ENCODE measurements at places on chromosomes 1 and 21.

GRCh38 chr1:40425198-40425597, 25.1 kb upstream of the ZFP69B start:
- DNase-seq, result no peak

- DNase-seq, result no peak
Measured at GRCh38 chr1:9326596-9326995, 33.9 kb downstream of the SPSB1 start.

GRCh38 chr1:83097715-83098114, 901.2 kb downstream of the TTLL7 start:
- no peak for DNase-seq

GRCh38 chr1:18875107-18875795, 15.8 kb upstream of the TAS1R2 start:
- peak; percentile 66 for DNase-seq

DNA sequence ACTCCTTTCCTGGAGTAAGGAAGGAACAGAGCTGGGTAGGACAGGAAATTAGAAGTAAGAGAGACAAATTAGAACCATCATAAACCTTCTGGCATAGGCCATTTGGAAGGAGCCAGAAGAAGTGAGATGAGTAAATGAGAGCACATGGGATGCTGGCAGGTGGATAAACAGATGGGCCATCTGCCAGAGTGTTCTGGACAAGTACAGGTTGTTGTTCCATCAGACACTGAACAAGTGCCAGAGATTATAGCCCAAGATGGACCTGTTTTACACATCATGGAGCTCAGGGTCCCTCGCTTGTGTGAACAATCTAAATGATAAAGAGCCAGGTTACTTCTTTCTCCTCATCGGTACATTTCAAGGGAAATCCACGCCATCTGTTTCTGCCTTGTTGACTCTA, 200.3 kb downstream of the HHIPL2 start:
- DNase-seq, result no peak

DNA sequence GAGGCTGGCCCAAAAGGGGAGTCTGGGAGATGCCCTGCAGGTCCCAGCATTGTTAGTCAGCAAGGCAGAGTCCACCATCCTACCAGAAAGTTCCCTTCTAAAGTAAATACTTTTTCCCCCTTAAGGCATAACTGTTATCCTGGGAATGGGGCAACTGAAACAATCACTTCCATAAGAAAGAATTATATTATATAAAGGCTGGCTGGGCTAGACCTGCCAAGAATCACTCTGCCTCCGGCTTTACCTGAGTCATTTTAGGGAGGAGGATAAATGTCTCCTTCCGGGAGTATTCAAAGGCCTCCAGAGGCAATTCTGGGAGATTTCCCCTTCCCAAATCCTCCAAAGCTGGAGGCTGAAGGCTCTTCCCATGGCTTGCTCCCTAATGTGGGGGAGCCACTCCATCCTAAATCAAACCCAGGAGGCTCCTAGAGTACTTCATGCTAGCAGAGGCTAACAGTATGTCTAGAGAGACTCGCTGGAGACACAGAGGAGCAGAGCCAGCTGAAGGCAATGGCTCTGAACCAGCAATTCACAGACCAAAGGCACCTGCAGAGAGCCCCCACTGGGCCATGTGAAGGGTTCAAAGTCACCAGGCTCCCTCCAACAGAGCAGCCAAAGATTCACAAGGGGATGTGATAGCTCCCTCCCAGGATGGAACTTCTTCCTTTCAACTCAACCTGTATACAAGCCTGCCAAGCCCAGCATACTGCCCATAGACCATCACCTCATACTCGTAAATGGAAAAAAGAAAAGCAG, 116.0 kb downstream of the ASTN1 start:
- no peak for DNase-seq

GRCh38 chr1:94056996-94057395, 64.0 kb downstream of the ABCA4 start:
- no peak for DNase-seq

DNA sequence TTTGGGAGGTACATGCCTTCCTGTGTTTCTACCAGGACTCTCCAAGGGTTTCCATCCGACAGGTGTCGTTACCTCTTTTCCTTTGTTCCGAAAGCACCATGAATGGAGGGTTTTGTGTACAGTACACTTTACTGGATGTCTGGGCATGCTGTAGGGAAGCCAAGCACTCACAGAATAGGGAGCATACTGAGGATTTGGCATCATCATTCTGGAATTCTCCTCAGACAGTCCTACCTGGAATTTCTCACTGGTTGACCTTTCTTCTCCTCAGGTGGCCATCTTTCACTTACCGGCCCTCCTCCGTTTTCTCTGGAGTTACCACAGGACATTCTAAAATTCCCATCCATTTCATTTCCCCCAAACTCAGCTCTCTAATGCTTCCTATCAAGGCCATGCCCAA, 5.9 kb upstream of the MPL start:
- no peak for DNase-seq

GRCh38 chr1:156684227-156684782, 7.1 kb upstream of the NES start:
- DNase-seq, result peak; percentile 18

DNA sequence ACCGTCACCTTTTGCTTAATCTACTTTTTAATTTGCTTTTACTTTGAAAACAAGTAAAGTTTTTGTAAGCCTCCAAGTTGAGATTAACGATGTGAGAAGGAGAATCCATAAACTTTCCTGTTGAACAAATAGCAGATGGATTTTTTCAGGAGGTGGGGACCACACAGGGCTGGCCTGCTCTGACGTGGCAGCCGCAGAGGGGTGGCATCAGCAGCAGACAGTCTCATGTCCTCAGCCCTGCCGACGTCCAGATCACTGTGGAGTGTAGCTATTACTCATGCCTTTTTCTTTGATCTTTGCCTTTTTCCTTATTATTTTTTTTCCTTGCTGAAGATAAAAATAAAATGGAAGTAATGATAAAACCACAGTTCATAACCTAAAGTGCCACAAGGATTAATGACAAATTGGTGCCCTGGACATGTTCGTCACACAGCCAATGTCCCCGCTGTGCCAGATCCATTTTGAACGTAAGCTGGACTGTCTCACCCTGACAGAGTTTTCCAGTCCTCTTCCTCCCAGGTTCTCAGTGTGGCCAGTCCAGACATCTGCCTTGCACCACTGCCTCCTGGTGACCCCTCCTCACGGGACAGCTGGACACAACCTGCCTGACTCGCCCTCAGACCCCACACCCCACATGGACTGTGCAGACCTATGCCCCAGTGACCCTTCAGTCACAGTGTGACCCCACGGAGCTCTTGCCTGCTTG, 15.4 kb upstream of the ZBTB21 start:
- no peak for DNase-seq

GRCh38 chr1:98078596-98078995, 157.8 kb upstream of the DPYD start:
- DNase-seq, result no peak

- no peak for DNase-seq
Measured at GRCh38 chr1:101161619-101162018, 75.2 kb upstream of the S1PR1 start.

DNA sequence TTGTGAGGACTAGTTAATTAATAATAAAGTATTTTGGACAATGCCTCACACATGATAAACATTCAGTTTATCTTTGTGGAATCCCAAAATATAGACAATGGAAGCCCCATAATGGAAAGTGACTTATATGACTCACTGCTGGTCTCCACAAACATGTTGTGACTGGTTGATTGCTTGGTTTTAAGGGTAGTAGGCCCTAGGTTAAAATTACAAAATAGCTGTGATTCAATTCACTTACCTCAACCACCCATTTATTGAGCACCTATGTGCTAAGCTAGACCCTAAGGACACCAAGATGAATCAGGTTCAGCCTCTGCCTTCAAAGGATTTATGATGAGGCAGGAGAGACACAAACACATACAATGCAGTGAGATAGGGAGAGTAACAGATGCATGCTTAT, 42.4 kb downstream of the KANK4 start:
- DNase-seq, result no peak

- DNase-seq, result peak; percentile 57
Measured at GRCh38 chr1:200861937-200862647, 10.7 kb upstream of the GPR25 start.

DNA sequence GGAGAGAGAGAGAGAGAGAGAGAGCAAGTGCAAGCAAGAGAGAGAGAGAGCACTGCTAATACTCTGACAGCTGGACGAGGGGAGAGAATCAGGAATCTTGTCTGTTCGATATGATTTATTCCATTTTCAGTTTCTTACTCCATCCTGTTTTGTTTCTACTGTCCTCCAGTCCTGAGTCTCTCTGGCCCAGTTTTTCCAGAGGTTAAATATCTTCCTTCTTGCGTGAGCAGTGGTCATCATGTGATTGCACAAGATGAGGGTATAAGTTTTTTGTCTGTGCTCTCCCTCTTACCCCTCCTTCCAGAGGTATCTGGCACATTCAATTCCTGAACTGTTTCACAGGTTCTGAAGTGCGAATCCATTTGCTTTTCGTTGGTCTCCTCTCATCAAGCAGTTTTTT, 16.8 kb downstream of the UBE2U start:
- no peak for DNase-seq

DNA sequence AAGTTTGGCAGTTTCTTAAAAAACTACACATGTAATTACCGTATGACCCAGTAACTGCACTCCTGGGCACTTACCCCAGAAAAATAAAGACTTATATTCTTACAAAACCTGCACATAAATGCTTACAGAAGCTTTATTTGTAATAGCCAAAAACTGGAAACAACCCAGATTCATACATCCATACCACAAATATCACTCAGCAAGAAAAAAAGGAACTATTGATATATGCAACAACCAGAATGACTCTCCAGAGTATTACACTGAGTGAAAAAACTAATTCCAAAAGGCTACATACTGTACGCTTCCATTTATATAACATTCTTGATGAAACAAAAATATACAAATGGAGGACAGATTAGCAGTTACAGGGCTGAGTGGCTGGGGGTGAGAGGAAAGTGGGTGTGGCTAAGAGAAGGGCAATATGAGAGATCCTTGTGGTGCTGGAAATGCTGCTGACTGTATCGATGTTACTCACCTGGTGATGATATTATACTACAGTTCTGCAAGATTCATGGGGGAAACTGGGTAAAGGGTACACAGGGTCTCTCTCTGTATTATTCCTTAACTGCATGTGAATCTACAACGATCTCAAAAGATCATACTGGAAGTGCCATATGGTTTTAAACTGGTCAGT, 96.0 kb upstream of the GNG4 start:
- no peak for DNase-seq

DNA sequence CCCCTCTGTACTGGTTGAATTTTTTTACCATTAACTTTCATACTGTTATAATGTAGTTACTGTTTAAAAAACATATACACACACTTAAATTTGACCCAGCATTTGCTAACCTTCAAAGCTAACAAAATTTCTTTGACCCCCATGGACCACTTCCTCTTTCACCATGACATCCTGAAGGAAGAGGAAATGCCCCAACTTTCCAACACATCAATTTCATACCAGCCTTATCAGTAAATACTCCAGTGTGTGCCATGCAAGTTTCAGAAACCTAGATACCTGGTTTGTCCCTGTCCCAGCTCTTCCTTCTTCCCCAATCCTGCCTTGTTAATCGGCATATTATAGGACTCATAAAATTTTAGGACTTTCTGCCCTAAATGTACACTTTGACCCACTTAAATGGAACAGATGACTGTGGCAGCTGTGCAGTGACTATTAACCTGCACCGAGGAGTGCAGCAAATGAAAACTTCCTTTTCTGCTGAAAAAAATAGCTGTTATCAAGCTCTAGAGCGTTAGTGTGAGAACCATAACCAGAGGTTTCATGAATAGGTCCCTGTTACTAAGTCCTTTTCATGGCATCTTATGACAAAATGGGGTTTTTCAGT, 54.1 kb downstream of the DTL start:
- no peak for DNase-seq

GRCh38 chr21:25637851-25638659, 1.0 kb upstream of the JAM2 start:
- DNase-seq, result no peak

DNA sequence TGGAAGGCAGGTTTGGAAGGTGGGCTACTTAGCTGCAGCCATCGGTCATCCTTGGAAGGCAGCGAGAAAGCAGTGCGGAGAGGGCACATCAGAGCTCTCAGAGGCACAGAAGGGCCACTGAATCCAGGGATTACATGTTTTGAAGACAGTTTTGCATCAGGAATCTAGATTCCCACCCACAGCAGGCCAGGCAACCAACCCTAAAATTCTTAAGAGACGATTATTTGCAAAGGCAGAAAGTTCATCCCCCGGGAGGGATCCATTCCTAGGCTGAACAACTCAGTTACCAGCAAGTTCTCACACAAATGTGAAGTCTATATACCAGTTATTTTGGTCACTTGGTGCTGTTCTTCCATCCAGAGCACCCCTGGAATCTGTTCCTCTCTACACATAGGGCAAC, 457.3 kb upstream of the VAMP3 start:
- no peak for DNase-seq

DNA sequence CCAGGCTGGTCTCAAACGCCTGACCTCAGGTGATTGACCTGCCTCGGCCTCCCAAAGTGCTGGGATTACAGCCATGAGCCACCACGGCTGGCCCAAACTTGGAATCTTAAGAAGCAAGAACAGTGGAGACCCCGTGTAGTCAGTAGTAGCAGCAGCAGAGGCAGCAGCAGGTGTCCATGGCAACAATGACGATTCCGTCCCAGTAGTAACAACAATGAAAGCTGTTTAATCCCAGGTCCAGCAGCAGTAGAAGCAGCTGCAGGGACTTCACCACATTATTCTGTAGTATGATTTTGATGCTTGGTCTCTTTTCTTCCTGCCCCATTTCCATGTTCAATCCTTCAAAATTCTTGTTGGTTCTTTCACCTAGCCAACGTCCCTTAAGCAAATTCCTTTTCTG, 69.6 kb upstream of the KCTD3 start:
- no peak for DNase-seq

- no peak for DNase-seq
Measured at GRCh38 chr1:34406833-34407539, 230.3 kb downstream of the C1orf94 start.

DNA sequence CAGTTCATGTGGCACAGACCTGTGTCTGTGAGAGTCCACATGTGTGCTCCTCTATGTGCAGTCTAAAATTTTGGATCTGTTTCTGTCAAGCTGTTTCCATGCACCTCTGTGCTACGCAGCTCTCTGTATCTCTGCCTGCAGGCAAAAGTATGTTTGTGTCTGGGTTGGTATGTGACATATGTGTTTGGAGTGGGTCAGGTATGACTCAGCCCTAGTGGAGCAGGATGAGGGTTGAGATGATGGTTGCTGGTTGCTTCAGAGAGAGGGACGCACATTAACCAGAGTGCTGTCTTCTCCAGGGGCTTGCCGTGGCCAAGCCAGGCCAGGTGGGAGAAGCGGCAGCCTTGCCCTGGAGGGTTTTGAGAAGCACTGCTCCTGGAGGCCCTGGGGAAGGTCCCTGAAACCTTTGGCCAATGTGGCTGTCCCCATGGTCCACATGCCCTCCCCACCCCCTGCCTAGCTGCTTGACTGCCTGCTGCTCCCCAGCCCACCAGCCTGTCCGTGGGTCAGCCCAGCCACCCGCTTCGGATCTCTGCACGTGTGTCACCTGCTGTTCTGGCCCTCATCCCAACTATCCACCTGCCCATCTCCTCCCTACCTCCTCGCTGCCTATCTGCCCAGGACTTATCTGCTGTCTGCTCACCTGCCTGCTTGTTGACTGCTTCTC, 4.1 kb upstream of the EVA1B start:
- DNase-seq, result no peak
